ENCODE measurements at places on chromosomes 7 and 10. TPM values are rescaled to one million over a fixed set of nuclear protein-coding genes. Genes with fewer than 3 reads are reported as not detected.

- no peak for DNase-seq
These were observed 790.6 kb upstream of the AUTS2 start for GRCh38 chr7:68807666-68808065.

The FGFR2 gene
- 0.20 TPM for total RNA-seq

DNA sequence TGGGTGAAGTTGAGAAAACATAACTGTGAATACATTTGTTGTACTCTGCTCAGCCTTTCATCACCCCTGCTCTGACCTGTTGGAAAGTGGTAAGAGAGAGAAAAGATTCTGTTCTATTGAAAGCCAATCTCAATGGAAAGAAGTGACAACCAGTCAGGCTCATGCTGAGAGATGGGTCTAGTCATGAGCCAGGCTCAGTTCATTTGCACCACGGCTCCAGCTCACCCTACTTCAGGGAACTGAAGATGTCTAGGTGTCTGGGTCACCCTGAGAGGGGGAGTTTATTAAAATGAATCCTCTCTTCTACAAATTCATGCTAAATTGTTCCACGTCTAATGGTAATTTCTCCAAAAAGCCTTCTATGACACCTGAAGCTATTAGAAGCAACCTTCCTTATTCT, 12.1 kb upstream of the FAS start:
- no peak for DNase-seq

The GLI3 gene
- 3.8 TPM for total RNA-seq

The KLF6 gene
- 142 TPM for total RNA-seq

DNA sequence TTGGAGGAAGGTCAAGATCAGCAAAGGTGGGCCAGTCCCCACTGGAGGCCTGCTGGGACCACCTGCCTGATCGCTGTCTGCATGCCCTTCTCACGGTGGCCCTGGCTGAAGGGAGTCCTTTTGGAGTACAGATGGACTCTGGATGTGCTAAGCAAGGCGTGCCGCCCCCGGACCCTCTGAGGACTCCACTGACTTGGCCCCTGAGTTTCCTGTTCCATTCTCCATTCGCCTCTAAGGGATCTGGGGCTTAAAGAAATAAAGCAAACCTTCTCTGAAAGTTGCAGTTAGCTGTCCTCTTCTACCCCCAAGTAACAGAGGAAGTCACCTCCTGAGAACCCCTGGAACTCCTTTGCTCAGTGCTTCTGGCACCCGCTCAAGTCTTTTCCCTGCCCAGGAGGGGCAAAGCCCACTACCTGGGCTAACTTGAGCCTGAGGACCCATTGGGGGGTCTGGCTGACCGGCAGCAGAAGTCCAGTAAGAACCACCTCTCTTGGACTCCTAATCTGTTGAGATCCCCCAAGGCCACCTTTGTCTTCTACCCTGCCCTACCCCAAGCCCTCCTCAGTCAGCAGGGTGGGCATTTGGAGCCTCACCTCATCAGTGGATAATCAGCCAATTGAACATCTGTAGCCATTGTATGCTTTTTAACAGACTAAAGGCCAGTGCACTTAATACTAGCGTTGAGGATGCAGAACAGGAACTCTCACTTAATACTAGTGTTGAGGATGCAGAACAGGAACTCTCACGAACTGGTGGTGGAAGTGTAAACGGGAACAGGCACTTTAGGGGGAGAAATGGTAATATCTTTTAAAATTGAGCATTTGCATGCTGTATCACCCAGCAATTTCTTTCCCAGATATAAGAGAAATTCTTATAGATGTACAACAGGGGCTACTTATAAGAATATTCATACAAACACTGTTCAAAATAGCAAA, 2.2 kb downstream of the TBATA start:
- DNase-seq: no peak
